ENCODE measurements at places on chromosomes 1 and 21. TPM values are rescaled to one million over a fixed set of nuclear protein-coding genes. Genes with fewer than 3 reads are reported as not detected.

DNA sequence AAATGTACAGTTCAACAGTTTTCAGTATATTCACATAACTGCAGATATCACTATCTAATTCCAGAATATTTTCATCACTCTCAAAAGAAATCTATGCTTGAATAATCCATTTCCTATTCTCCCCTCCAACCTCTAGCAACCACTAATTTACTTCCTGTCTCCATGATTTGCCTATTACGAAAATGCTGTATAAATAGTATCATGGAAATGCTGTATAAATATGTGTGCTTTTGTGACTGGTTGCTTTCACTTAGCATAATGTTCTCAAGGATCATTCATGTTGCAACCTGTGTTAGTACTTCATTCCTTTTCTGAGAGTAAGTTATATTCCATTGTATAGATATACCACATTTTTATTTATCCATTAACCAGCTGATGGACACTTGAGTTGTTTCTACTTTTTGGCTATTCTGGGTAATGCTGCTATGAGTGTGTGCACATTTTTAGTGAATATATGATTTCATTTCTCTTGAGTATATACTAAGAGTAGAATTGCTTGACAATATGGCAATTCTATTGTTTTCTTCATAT lies 115.6 kb downstream of the TNFSF18 start:
- H3K27me3 ChIP-seq: peaks cover 26% of the 10 kb centered on the region
- DNase-seq: no peak
- no peaks in the 10 kb centered on the region for H3K36me3 ChIP-seq
- no peak overlapping the region for H3K4me3 ChIP-seq
- peaks cover 14% of the 10 kb centered on the region for H3K4me1 ChIP-seq

GRCh38 chr1:67771749-67772148 lies 61.5 kb downstream of the GNG12 start:
- peaks cover 29% of the 10 kb centered on the region for H3K27me3 ChIP-seq
- H3K4me1 ChIP-seq: peaks cover 20% of the 10 kb centered on the region
- H3K27ac ChIP-seq: no peak overlapping the region
- no peak for DNase-seq

The S100B gene
- not detected for total RNA-seq

- DNase-seq: no peak
- H3K27ac ChIP-seq: no peak overlapping the region
- H3K4me1 ChIP-seq: peaks cover 4% of the 10 kb centered on the region
- no peak overlapping the region for H3K4me3 ChIP-seq
- H3K27me3 ChIP-seq: no peaks in the 10 kb centered on the region
Measured at GRCh38 chr1:160597705-160598104, 18.4 kb upstream of the CD84 start.

DNA sequence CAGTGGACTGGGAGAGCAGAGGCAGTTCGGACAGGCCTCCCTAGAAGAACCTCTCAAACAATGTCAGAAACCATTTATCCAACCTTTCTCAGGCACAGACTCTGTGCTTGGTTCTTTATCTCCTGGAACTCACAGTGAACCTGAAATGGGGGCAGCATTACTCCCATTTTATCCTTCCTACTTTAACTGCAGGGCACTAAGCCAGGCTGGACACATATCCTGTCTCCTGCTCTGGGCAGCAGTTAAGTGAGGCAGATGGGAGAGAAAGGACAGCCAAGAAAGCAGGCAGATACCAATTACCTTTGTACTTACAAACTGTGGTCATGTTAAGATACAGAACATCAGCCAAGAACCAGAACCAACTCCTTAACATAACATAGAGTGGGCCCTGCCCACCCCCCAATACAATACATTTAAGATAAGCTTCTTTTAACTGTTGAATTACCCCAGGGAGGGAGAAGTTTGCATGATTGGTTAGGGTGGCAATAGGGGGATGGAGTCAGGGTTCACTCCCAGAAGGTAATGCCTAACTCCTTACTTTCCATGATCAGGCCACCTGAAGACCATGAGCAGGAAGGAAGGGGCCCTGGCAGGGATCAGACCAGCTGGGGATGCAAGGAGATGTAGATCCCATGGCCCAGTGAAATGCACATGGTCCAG lies 10.9 kb downstream of the KDF1 start:
- H3K4me1 ChIP-seq: no peaks in the 10 kb centered on the region
- H3K27ac ChIP-seq: no peak overlapping the region
- peaks cover 2% of the 10 kb centered on the region for H3K27me3 ChIP-seq
- no peak overlapping the region for H3K4me3 ChIP-seq
- no peak for DNase-seq

The SLC2A1 gene
- total RNA-seq: 155 TPM

The GPR153 gene
- total RNA-seq: 1.5 TPM

The ADGRL4 gene
- total RNA-seq: not detected

The ARHGEF16 gene
- total RNA-seq: not detected

The MAP3K7CL gene
- total RNA-seq: 3.3 TPM

The CCDC185 gene
- not detected for total RNA-seq

DNA sequence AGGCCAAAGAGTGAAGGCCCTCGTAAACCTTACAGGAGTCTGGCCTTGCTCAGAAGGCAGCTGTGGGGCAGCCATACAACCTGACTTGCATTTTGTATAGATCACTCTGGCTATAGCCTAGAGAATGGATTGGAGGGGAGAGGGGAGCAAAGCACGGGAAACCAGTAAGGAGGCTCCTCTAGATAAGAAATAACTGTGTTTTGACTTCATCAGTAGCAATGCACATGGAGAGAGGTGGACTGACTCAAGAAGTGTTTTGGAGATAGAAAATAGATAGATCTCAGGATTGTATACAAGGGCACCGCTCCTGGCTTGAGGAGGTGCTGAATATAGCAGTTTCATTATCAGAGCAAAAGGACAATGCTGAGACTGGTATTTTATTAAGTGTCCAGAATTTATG lies 26.5 kb downstream of the ELAPOR1 start:
- H3K4me3 ChIP-seq: no peak overlapping the region
- no peaks in the 10 kb centered on the region for H3K36me3 ChIP-seq
- H3K27me3 ChIP-seq: peaks cover 2% of the 10 kb centered on the region
- DNase-seq: no peak
- peaks cover 6% of the 10 kb centered on the region for H3K4me1 ChIP-seq
- H3K27ac ChIP-seq: no peak overlapping the region

DNA sequence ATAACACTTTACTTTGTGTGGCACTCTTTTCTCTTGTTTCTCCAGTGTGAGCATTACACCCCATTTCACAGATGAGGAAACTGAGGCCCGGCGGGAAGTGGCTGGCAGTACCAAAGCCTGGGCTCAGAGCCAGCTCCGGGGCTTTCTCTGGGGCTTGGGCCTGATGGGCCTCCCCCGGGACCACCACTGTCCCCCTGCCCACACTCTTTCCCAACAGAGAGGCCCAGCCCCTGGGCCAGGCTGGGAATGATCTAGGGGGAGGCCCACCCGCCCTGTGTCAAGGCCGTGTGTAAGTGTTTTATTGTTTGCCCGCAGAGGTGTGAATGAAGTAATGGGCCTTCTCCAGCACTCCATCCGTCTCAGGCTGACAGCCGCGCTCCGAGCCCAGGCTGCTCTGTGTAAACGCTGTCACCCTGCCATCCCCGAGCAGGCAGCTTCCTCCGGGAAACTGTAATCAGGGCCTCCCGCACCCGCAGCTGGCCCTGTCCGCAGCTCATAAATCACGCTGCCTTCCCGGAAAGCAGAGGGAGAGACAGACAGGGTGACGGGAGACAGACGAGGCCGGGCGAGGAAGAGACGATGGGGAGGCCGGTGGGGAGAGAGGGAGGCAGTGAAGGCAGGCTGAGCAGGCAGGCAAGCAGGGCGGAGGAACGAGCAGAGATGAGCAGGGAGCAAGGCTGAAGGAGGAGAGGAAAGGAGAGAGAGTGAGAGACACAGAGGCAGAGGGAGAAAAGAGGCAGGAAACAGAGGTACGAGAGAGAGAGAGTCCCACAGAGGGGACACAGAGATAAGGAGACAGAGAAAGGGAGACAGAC lies 109.7 kb upstream of the ZBTB40 start:
- H3K27me3 ChIP-seq: peaks cover 21% of the 10 kb centered on the region
- no peak overlapping the region for H3K4me3 ChIP-seq
- H3K36me3 ChIP-seq: no peaks in the 10 kb centered on the region
- no peaks in the 10 kb centered on the region for H3K4me1 ChIP-seq
- no peak overlapping the region for H3K27ac ChIP-seq
- DNase-seq: no peak

GRCh38 chr1:15083578-15083977 lies 70.0 kb upstream of the TMEM51 start:
- H3K27ac ChIP-seq: no peak overlapping the region
- H3K27me3 ChIP-seq: peaks cover 1% of the 10 kb centered on the region
- no peak overlapping the region for H3K4me3 ChIP-seq

- H3K27me3 ChIP-seq: no peaks in the 10 kb centered on the region
- DNase-seq: no peak
- peaks cover 18% of the 10 kb centered on the region for H3K4me1 ChIP-seq
- no peak overlapping the region for H3K4me3 ChIP-seq
- H3K36me3 ChIP-seq: peaks cover 13% of the 10 kb centered on the region
Measured at GRCh38 chr1:5985250-5985649, 7.0 kb downstream of the NPHP4 start.

DNA sequence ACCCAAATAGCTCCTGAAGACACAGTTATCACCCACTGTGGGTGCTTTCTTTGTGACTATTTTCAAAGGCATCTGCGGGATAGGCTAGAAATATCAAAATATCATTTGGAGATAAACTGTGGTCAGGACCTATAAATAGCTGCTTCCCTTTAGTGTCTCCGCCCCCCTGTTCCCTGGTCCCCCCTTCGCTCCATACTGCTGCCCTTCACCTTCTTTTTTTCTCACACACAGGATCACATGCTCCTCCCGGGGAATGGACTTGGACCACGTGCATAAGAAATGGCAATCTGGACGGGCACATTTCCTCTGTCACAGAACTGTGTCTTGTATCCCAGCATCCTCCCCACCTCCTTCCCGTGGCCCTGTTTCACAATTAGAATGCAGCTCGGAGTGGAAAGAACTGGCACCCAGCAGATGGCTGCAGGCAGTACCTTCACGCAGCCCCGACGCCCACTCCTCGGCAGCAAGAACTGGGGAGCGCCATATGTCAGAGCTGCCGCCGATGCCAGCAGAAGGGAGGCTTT lies 68.8 kb upstream of the SSX2IP start:
- H3K27me3 ChIP-seq: peaks cover 16% of the 10 kb centered on the region
- H3K4me3 ChIP-seq: no peak overlapping the region
- no peaks in the 10 kb centered on the region for H3K36me3 ChIP-seq

The NUP210L gene
- total RNA-seq: 0.07 TPM

GRCh38 chr21:39136711-39137110 lies 46.5 kb downstream of the PSMG1 start:
- H3K4me1 ChIP-seq: peaks cover 7% of the 10 kb centered on the region
- H3K36me3 ChIP-seq: no peaks in the 10 kb centered on the region
- H3K27me3 ChIP-seq: peaks cover 3% of the 10 kb centered on the region
- no peak overlapping the region for H3K27ac ChIP-seq
- no peak overlapping the region for H3K4me3 ChIP-seq

The EPRS1 gene
- total RNA-seq: 163 TPM

The ECM1 gene
- 1.6 TPM for total RNA-seq

DNA sequence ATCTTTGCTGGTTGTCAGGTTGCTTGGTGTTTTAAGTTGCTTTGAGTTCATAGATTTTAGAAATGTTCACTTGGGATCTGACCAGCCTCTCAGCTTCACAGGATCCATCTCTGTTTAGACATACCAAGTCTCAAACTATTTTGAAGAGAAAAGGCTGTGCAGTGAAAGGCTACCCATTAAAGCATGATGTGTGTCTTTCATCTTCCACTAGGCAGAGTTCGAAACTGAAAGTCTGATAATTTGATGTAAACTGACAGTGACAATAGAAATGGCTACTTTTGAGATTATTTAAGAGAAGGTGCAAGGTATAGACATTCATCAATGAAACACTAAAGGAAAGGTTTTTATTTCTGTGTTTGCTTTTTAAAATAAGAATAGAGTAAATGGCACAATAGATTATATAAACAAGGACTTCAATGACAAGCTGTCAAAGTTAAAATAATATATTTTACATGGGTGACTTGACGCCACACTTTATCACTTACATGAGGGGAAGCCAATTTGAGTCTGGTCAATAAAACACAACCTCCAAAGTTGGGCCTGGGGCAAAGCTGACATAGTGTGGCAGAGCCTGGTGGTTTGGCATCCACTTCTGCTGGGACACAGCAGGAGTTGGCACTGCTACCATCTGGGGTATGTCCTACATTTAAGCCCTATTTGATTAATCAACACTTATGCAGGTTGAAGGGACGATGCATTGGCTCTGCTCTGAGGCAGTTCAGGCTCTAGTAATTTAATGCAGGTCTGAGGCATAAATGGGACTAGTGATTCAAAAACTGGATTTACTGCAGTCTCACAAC lies 197.7 kb downstream of the CRB1 start:
- no peak overlapping the region for H3K27ac ChIP-seq
- peaks cover 16% of the 10 kb centered on the region for H3K27me3 ChIP-seq
- no peak overlapping the region for H3K4me3 ChIP-seq
- peaks cover 4% of the 10 kb centered on the region for H3K4me1 ChIP-seq
- H3K36me3 ChIP-seq: no peaks in the 10 kb centered on the region

- H3K36me3 ChIP-seq: no peaks in the 10 kb centered on the region
- H3K4me1 ChIP-seq: peaks cover 3% of the 10 kb centered on the region
- DNase-seq: no peak
- H3K4me3 ChIP-seq: no peak overlapping the region
- H3K27ac ChIP-seq: no peak overlapping the region
- H3K27me3 ChIP-seq: peaks cover 9% of the 10 kb centered on the region
Measured at GRCh38 chr1:51953079-51953478, 37.4 kb downstream of the RAB3B start.

The FAAH gene
- 2.4 TPM for total RNA-seq

The PLD5 gene
- total RNA-seq: not detected

The CA14 gene
- not detected for total RNA-seq
